ENCODE measurements at places on chromosomes 2 and 18.

GRCh38 chr18:47748093-47748796, 182.2 kb downstream of the SMAD2 start:
- DNase-seq = no peak

DNA sequence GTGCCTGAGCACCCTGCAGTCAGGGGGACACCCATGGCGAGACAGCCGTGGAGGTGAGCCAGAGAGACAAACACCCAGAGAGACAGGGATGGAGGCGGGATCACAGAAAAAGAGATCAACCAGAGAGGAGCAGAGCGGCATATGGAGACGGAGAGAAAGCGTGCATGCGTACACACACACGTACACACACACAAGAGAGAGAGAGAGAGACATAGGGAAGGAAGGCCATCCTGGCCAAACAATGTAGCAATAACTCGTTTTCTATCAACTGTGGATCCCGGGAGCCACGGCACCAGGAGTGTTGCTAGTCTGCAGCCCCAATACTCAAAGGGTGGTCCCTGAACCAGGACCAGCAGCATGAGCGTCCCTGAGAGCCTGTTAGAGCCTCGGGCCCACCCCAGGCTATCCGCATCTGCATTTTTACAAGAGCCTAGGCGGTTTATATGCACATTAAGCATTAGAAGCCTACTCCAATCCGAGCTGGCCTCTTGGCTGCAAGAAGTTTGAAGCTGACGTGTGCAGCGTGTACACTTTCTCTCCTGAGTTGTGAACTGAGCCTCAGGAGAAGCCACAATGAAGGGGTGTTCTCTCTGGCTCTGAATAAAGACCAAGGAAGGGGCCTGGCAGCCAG, 50.1 kb upstream of the MYCN start:
- DNase-seq = no peak

DNA sequence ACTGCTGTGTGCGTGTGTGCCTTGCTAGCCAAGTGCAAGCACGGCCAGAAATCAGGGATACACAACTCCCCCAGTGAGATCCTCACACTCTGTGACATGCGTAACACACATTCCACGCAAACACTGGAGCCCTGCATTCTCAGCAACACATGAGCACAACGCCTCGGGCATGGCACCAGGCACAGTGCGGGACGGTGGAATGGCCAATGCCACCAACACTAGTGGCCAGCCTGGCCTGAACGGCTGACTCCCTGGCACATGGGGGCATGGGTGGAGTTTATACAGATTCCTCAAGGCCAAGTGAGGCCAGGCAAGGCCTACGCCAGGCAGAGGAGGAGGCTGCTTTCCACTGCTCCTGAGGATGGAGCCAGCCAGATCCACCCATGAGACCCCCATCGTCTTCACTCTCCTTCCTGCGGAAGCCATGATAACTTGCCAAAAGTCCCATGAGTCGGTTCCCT, 56.2 kb downstream of the ANKMY1 start:
- no peak for DNase-seq

GRCh38 chr18:52160636-52161035, 179.4 kb upstream of the DCC start:
- DNase-seq = no peak

- DNase-seq = no peak
Observed at GRCh38 chr2:206805887-206806607, 40.6 kb downstream of the FASTKD2 start.
